ENCODE measurements at places on chromosomes 1 and 21. TPM values are rescaled to one million over a fixed set of nuclear protein-coding genes. Genes with fewer than 3 reads are reported as not detected.

GRCh38 chr1:112708489-112708888 lies 1.6 kb upstream of the RHOC start:
- DNase-seq, result no peak

PRMT2 gene
- total RNA-seq, result 59.4 TPM

GRCh38 chr1:91864017-91864700 lies 21.8 kb downstream of the TGFBR3 start:
- no peak for DNase-seq

- DNase-seq, result no peak
Observed at GRCh38 chr1:164601399-164602100, 42.6 kb downstream of the PBX1 start.

GRCh38 chr1:2609319-2610035 lies 22.9 kb downstream of the PRXL2B start:
- no peak for DNase-seq

- no peak for DNase-seq
Observed at GRCh38 chr1:234970731-234971476, 157.7 kb downstream of the TOMM20 start.

PTGER3 gene
- total RNA-seq, result 0.10 TPM
